ENCODE measurements at places on chromosomes 6 and 20. TPM values are rescaled to one million over a fixed set of nuclear protein-coding genes. Genes with fewer than 3 reads are reported as not detected.
A peak's percentile ranks its signal among the peaks of the same experiment; 100 is the strongest.

DNA sequence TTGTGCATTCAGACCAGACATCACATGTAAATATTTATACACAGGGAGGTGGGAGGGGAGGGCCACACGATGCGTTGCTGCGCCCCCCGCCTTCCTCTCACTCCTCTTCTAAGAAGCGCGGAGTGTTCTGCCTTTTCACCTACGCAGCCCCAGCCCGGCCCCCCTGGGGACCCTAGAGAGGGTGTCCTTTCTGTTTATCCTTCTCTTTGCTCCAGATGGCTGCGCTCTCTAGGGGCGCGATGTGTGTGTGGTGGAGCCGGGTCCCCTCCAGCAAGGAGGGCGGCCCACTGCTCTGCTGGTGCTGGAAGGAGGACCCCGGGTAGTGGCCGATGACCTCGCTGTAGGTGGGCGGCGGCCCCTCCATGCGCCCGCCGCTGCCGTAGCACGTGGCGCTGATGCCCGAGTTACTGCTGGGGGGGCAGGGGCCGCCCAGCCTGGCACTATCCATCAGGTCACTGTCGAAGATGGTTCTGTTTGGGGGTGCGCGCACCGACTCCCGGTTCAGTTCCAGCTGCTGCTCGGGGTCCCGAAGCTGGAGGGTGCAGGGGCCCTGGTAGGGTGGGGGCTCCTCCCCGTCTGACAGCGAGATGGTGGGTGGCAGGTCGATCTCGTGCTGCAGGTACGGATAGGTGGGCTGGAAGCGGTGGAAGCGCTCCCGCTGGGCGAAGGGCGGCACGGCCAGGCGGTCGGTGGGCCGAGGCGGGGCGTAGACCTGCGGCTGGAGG lies 31.8 kb upstream of the ZBP1 start:
- no peak for DNase-seq
- peaks cover 7% of the 10 kb centered on the region for H3K36me3 ChIP-seq
- H3K4me3 ChIP-seq = no peak overlapping the region
- no peaks in the 10 kb centered on the region for H3K27me3 ChIP-seq
- H3K27ac ChIP-seq = no peak overlapping the region

DNA sequence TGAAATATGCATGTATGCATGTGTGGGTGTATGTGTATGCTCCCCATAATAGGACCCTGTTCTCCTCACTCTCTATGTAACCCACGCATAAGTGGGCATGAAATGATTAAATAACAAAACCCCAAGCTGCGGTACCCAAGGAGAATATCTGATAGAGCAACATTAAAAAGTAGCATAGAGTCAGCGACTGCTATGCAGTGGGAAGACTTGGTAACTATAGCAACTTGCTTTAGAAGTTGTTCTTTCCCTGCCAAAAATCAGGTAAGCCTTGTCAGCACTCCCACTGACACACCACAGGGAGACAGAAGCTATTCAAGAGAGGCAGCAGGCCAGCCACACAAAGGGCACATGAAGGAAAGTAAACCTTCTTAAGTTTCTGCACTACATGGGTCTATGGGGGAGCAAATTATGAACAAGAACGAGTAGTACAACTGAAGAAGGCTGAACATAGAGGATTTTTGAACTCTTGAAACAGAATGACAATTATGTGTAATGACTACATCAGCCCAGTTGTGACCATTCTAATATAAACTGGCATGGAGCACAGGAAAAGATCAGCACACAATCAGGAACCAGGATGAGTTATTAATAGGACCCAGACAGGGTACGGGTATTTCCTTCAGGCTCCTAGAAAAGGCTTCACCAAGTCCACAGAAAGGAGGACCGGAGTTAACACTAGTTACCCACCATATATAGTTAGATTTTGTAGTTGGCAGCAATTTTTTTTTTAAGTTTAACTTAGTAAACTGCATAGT lies 89.9 kb downstream of the GPR6 start:
- H3K4me3 ChIP-seq = no peak overlapping the region
- no peaks in the 10 kb centered on the region for H3K4me1 ChIP-seq
- H3K36me3 ChIP-seq = no peaks in the 10 kb centered on the region
- H3K27me3 ChIP-seq = peaks cover 33% of the 10 kb centered on the region
- DNase-seq = no peak
- no peak overlapping the region for H3K27ac ChIP-seq

GRCh38 chr20:3168829-3169590 lies 4.3 kb downstream of the LZTS3 start:
- H3K27me3 ChIP-seq = no peaks in the 10 kb centered on the region
- H3K36me3 ChIP-seq = no peaks in the 10 kb centered on the region
- DNase-seq = no peak
- no peak overlapping the region for H3K4me3 ChIP-seq
- H3K27ac ChIP-seq = no peak overlapping the region

GRCh38 chr6:107235511-107235910 lies 120.2 kb upstream of the BEND3 start:
- no peaks in the 10 kb centered on the region for H3K4me1 ChIP-seq
- H3K4me3 ChIP-seq = no peak overlapping the region
- no peaks in the 10 kb centered on the region for H3K27me3 ChIP-seq
- H3K36me3 ChIP-seq = no peaks in the 10 kb centered on the region
- no peak for DNase-seq

DNA sequence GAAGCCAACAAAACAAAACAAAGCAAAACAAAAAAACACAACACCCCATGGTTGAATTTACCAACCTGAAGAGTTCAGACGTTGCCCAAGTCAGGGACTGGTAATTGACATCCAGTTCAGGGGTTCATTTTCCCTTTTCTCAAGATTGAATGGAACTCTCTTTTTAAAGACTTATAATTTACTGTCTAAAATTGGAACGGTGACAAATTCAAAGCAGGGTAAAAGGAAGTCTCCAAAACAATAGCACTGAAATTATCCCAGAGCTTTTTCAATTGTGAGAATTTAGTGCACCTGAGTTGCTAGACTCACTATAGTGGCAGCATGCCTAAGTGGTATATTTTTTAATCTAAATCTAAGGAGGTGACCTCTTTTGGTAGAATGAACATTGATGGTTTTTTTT lies 90.9 kb upstream of the PREP start:
- no peak for DNase-seq
- no peak overlapping the region for H3K4me3 ChIP-seq
- H3K36me3 ChIP-seq = no peaks in the 10 kb centered on the region
- peaks cover 9% of the 10 kb centered on the region for H3K4me1 ChIP-seq

DNA sequence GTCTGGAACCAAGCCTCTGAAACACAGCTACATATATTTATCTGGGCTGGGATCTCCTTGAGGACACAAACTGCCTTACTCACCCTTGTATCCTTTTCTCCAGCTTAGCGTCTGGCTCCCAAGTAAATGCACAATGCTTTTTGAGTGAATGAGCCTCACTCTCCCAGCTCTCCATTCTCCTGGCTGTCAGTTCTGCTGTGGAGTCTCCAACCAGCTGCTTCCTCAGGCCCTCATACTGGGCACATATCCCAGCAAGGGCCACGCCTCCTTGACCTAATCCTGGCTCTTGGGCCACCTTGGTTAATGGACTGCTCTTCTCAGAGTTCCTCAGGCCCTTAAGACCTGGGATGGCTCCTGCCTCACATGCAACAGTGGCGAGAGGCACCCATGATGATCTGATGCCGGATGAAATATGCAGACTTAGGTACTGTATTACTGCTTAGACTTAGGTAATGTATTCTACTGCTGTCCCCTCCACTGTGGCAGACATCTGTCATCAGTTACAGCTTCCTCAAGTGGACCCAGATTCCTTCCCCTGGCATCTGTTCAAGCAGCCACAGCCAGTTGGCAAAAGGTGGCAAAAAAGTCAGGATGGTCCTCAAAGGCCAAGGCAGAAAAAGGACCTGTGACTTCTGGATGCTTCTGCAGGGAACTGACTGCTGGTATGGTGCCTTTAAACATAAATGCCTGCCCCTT lies 16.5 kb downstream of the SNHG17 start:
- no peak for DNase-seq
- H3K36me3 ChIP-seq = peaks cover 28% of the 10 kb centered on the region
- no peaks in the 10 kb centered on the region for H3K27me3 ChIP-seq
- H3K4me3 ChIP-seq = no peak overlapping the region

DNA sequence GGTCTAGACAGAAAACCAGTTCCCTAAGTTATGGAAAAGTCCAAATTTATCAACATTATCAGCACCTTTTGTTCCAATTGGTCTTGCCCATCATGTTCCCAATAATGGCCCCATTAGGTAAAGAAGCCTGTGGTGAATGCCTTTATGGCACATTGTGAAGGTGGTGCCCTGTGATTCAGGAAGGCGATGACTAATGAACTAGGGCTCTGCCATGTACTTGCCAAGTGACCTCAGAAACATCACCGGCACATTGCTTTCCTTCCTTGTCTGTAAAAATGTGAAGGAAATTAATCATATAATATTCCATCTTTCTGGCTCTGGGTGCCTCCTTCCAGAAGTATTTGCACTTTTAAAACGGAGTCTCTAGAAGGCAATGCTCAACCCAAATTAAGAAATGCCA lies 132.3 kb downstream of the UNC5CL start:
- peak overlapping the region; percentile 85 for H3K27ac ChIP-seq
- peaks cover 33% of the 10 kb centered on the region for H3K4me1 ChIP-seq
- H3K4me3 ChIP-seq = no peak overlapping the region
- no peaks in the 10 kb centered on the region for H3K27me3 ChIP-seq
- H3K36me3 ChIP-seq = no peaks in the 10 kb centered on the region

GRCh38 chr6:23350752-23351453 lies 775.1 kb upstream of the NRSN1 start:
- H3K4me1 ChIP-seq = no peaks in the 10 kb centered on the region
- H3K36me3 ChIP-seq = no peaks in the 10 kb centered on the region
- H3K27ac ChIP-seq = no peak overlapping the region
- no peak for DNase-seq

DNA sequence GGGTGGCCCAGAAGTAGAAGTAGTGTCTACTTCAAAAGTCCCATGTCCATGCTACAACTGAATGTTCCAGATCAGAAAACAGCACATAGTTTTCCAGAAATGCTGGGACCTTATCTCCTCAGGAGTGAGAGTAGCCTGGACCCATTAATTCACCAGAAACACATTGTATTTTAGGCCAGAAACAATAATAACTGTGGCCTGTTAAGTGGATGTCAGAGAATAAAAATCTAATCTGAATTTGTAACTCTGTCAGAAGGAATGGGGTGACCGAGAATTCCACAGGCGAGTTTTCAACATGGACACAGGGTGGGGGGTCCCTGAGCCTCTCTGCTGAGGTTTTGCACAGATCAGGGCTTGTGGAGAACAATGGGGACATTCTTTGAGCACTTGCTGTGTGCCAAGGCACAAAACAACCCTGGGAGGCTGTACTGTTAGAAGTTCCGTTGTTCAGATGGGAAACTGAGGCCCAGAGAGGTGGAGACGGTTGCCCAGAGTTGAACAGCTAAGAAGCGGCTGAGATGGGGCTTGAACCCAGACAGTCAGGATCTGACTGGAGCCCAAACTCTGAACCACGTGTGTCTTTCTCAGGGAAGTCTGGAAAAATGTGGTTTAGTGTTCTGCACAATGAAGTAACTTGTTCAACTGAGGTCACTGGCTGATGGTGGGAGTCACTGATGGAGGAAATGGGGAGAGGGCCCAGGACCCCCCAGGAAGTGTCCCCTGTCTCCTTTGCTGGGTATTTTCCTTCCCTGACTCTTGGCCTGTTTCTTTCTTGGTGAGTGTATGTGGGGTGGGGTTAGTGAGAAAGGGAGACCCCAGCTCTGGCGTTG lies 44.2 kb downstream of the SNAI1 start:
- H3K4me1 ChIP-seq = peaks cover 18% of the 10 kb centered on the region
- no peaks in the 10 kb centered on the region for H3K36me3 ChIP-seq
- DNase-seq = no peak

DNA sequence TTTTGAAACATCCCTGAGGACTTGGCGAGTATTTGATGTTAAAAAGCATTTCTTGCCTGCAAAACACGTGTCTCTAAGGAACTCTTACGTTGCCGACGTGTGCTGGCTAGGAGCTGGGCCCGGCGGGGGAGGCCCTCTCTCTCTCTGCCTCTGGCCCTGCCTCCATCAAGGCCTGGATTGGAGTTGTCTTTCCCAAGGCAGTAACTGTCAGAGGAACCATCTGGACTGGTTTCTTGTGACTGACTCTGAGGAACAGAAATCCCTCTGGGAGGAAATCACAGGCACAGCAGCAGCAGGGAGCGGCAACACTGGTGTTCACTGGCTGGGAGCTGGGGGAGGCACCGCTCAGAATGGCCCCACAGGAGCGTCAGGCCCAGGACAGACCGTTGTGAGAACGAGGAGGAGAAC lies 244.2 kb downstream of the NRN1 start:
- DNase-seq = no peak
- H3K4me1 ChIP-seq = no peaks in the 10 kb centered on the region
- H3K36me3 ChIP-seq = no peaks in the 10 kb centered on the region
- no peaks in the 10 kb centered on the region for H3K27me3 ChIP-seq
- H3K27ac ChIP-seq = no peak overlapping the region
- no peak overlapping the region for H3K4me3 ChIP-seq

DNA sequence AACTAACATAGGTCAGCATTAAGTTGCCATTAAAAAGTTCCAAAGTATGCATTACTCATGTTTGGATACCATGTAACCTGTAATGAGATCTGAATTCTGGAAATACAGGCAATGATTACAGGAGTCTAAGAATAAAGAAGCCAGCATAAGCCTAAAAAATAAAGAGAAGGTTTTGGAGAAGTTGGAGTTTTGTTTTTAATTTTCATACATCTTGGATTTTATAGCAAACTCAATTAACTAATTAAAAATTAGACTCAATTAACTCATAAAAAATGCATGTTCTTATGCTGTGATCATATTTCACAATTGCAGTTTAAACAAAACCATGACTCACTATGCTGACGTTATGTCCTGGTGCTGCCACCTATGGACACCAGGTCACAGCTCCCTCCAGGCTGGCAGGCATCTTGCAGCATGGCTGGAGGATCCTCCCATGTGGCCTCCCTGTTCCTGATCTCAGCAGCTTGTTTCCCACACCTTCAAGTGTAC lies 648.8 kb upstream of the AGPAT4 start:
- H3K36me3 ChIP-seq = no peaks in the 10 kb centered on the region
- H3K27me3 ChIP-seq = no peaks in the 10 kb centered on the region
- H3K27ac ChIP-seq = no peak overlapping the region
- H3K4me3 ChIP-seq = no peak overlapping the region
- peak; percentile 71 for DNase-seq
- peaks cover 5% of the 10 kb centered on the region for H3K4me1 ChIP-seq

DNA sequence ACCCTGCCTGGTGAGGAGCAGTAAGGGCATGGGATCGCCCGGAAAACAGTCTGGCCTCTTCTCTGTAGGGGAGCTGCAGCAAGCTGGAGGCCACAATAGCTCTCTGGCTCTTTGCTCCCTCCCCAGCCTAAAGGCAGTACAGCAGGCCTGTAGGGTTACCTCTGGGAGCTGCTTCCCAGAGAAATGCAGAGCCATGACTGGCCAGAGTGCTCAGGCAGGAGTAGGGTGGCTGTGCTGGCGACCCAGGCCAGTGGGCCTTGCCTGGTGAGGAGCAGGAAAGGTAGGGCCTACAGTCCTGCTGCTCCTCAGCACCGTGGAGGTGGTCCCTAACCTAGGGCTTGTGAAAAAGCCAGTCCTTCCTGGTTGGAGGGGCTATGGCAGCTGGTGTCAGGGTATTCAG lies 129.9 kb upstream of the CHD6 start:
- H3K4me3 ChIP-seq = no peak overlapping the region
- H3K36me3 ChIP-seq = no peaks in the 10 kb centered on the region
- no peak for DNase-seq
- H3K4me1 ChIP-seq = no peaks in the 10 kb centered on the region

- H3K27me3 ChIP-seq = no peaks in the 10 kb centered on the region
- no peaks in the 10 kb centered on the region for H3K36me3 ChIP-seq
- no peak overlapping the region for H3K4me3 ChIP-seq
- no peak for DNase-seq
These were observed 12.2 kb downstream of the FGD2 start for GRCh38 chr6:37017606-37018197.

HLA-A gene
- 397 TPM for total RNA-seq

ESR1 gene
- 0.03 TPM for total RNA-seq

TUBB1 gene
- total RNA-seq = not detected

NR2E1 gene
- total RNA-seq = 0.13 TPM

ULBP3 gene
- total RNA-seq = 2.4 TPM

DIDO1 gene
- 57.3 TPM for total RNA-seq

RAD21L1 gene
- total RNA-seq = 1.0 TPM

LY6G6F gene
- not detected for total RNA-seq

Data from Panc1 (cell line).